ENCODE measurements at places on chromosomes 2 and 18.

DNA sequence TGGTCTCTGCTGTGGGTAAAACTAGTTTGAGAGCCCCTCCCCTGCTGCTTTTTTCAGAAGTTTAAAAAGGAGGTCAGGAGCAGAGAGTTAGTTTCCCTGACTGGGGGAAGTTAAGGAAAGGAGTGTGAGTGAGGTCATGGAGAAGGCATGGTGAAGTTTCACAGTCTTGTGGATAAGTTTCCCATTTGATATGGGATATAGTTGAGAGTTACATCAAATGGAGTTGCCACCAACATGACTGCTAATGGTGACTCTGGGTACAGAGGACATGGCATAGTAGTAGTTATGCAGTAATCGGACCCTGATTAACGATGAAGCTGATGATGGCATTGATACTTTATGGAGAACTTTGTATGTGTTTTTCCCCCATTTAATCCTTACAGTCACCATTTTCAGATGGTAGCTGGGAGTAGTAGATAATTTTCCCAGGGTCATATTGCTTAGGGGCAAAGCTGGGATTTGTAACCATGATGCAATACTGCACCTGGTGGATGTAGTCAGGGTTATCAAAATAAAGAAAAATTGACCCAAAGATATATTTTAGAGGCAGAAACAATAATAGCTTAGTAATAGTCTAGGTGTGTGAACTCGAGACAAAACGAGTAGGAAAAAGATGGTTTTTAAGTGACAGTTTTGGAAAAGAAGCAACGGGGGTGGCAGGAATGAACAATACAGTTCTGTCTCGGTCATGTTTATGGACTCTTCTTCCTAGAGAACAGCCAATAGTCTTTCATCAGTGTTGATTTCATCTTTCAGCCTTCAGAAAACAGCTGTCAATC is 74.6 kb downstream of the FMNL2 start:
- no peak for DNase-seq

GRCh38 chr2:196369967-196370366 is 198.6 kb upstream of the STK17B start:
- no peak for DNase-seq

- no peak for DNase-seq
These were observed 109.9 kb upstream of the EPC2 start for GRCh38 chr2:148534416-148535204.

DNA sequence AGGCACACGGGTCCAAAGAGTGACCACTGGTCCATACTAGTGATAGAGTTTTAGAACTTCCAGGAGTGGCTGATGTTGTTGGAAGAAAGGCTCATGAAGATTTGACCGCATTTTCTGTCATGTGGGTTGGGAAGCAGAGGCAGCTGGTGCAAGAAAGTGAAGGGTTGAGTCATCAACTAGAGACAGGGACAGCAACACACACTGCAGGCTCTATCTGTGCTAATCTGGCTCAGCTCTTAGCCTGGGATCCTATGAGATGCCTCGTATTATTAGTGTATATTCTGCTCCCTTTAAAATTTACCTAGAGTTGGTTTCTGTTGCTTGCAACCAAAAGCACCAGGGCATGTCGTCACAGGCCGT is 2.5 kb upstream of the SH3RF3 start:
- no peak for DNase-seq

- DNase-seq: no peak
These were observed 702 bp downstream of the OLA1 start for GRCh38 chr2:174247474-174248186.

- DNase-seq: no peak
These were observed 345.6 kb downstream of the GRB14 start for GRCh38 chr2:164275659-164276058.

GRCh38 chr2:212745359-212745758 is 206.8 kb upstream of the ERBB4 start:
- no peak for DNase-seq

Measured in activated T-helper 2 cell treated with anti-CD3 and anti-CD28 coated beads, Interferon-gamma antibody, Interleukin-2, Interleukin-4, amounts not matched to agents 10 μg/mL and 5 μg/mL and 100 μg/mL, durations not matched to agents 14 hours and 24 hours and 36 hours (primary cell).